ENCODE measurements at places on chromosomes 7 and 10. TPM values are rescaled to one million over a fixed set of nuclear protein-coding genes. Genes with fewer than 3 reads are reported as not detected.

- no peaks in the 10 kb centered on the region for H3K27me3 ChIP-seq
- no peak for DNase-seq
- H3K36me3 ChIP-seq = no peaks in the 10 kb centered on the region
- no peaks in the 10 kb centered on the region for H3K4me1 ChIP-seq
- no peak overlapping the region for H3K4me3 ChIP-seq
These were observed 50.6 kb downstream of the KIAA1217 start for GRCh38 chr10:24259365-24260130.

DNA sequence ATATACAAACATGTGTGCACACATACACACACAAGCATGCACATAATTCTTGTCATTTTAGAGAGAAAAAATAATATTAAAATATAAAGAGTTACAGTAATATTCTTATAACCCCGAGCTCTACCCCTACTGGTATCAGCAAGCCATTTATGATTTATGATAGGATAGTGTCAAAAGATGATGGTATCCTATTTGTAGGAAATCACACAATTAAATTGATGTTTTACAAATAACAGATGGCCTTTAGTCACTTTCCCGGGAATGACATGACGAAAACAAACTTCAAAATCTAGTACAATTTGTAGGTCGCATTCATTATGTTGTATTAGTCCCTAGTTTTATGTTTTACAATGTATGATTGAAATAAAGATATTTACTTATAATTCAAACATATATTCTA, 36.8 kb downstream of the THSD7A start:
- no peak for DNase-seq
- H3K4me3 ChIP-seq = no peak overlapping the region
- no peak overlapping the region for H3K27ac ChIP-seq
- H3K36me3 ChIP-seq = no peaks in the 10 kb centered on the region
- no peaks in the 10 kb centered on the region for H3K4me1 ChIP-seq
- no peaks in the 10 kb centered on the region for H3K27me3 ChIP-seq

- H3K4me1 ChIP-seq = peaks cover 35% of the 10 kb centered on the region
- no peak overlapping the region for H3K27ac ChIP-seq
- H3K27me3 ChIP-seq = no peaks in the 10 kb centered on the region
- no peak for DNase-seq
- H3K4me3 ChIP-seq = no peak overlapping the region
These were observed 1.2 kb downstream of the CLDN15 start for GRCh38 chr7:101236292-101236835.

GRCh38 chr7:39922580-39922979, 27.5 kb upstream of the CDK13 start:
- no peaks in the 10 kb centered on the region for H3K27me3 ChIP-seq
- H3K27ac ChIP-seq = no peak overlapping the region
- no peak for DNase-seq
- no peak overlapping the region for H3K4me3 ChIP-seq
- no peaks in the 10 kb centered on the region for H3K36me3 ChIP-seq

GRCh38 chr7:90777465-90777864, 181.3 kb downstream of the CDK14 start:
- H3K4me1 ChIP-seq = no peaks in the 10 kb centered on the region
- no peaks in the 10 kb centered on the region for H3K36me3 ChIP-seq
- H3K4me3 ChIP-seq = no peak overlapping the region
- no peaks in the 10 kb centered on the region for H3K27me3 ChIP-seq
- no peak overlapping the region for H3K27ac ChIP-seq

GRCh38 chr10:112896273-112896672, 53.8 kb upstream of the TCF7L2 start:
- DNase-seq = no peak
- no peaks in the 10 kb centered on the region for H3K36me3 ChIP-seq
- peaks cover 5% of the 10 kb centered on the region for H3K27me3 ChIP-seq
- H3K27ac ChIP-seq = no peak overlapping the region
- no peaks in the 10 kb centered on the region for H3K4me1 ChIP-seq

SFTPA2 gene
- total RNA-seq = 2.3 TPM

GATA3 gene
- 6.5 TPM for total RNA-seq
